ENCODE measurements at places on chromosomes 5 and 9. TPM values are rescaled to one million over a fixed set of nuclear protein-coding genes. Genes with fewer than 3 reads are reported as not detected.

PPP3R2 gene
- not detected for polyA plus RNA-seq

DNA sequence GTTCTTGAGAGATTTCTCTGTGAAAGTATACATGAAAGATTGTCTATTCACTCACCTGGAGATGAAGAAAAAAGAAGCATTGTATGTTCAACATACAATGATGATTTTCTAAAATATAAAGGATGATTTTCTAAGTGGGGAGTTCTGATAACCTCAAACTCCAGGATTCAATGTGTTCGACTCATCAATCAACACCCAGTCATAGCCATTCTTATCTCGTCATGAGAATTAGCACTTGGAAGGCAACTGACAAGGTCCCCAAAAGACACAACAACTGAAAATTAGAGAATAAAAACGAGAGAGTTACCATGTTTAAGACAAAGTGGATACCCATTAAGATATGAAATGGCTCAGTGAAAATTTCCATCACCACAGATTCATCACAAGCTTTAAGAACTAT is 52.1 kb upstream of the SIMC1 start:
- H3K27me3 ChIP-seq = no peaks in the 10 kb centered on the region
- H3K4me3 ChIP-seq = no peak overlapping the region
- H3K27ac ChIP-seq = no peak overlapping the region

- no peak overlapping the region for H3K27ac ChIP-seq
- no peak overlapping the region for H3K4me3 ChIP-seq
- H3K4me1 ChIP-seq = peaks cover 6% of the 10 kb centered on the region
- no peaks in the 10 kb centered on the region for H3K36me3 ChIP-seq
- DNase-seq = no peak
Measured at GRCh38 chr9:26971721-26972120, 15.5 kb downstream of the IFT74 start.

- H3K4me1 ChIP-seq = no peaks in the 10 kb centered on the region
- no peak overlapping the region for H3K27ac ChIP-seq
- H3K4me3 ChIP-seq = no peak overlapping the region
- no peaks in the 10 kb centered on the region for H3K27me3 ChIP-seq
Measured at GRCh38 chr5:81145329-81145935, 87.7 kb upstream of the CKMT2 start.

- H3K36me3 ChIP-seq = no peaks in the 10 kb centered on the region
- DNase-seq = no peak
- peaks cover 20% of the 10 kb centered on the region for H3K27me3 ChIP-seq
- no peak overlapping the region for H3K4me3 ChIP-seq
- no peaks in the 10 kb centered on the region for H3K4me1 ChIP-seq
Measured at GRCh38 chr5:54905942-54906537, 79.4 kb downstream of the ESM1 start.

OGN gene
- polyA plus RNA-seq = not detected

GRCh38 chr9:734831-735511 is 106.5 kb upstream of the DMRT1 start:
- H3K4me1 ChIP-seq = peaks cover 19% of the 10 kb centered on the region
- H3K27ac ChIP-seq = no peak overlapping the region
- peaks cover 34% of the 10 kb centered on the region for H3K36me3 ChIP-seq
- no peak for DNase-seq
- no peaks in the 10 kb centered on the region for H3K27me3 ChIP-seq

- no peaks in the 10 kb centered on the region for H3K4me1 ChIP-seq
- peaks cover 15% of the 10 kb centered on the region for H3K27me3 ChIP-seq
- H3K4me3 ChIP-seq = no peak overlapping the region
- H3K36me3 ChIP-seq = no peaks in the 10 kb centered on the region
- no peak for DNase-seq
Measured at GRCh38 chr9:97519441-97519970, 18.0 kb downstream of the TMOD1 start.

DNA sequence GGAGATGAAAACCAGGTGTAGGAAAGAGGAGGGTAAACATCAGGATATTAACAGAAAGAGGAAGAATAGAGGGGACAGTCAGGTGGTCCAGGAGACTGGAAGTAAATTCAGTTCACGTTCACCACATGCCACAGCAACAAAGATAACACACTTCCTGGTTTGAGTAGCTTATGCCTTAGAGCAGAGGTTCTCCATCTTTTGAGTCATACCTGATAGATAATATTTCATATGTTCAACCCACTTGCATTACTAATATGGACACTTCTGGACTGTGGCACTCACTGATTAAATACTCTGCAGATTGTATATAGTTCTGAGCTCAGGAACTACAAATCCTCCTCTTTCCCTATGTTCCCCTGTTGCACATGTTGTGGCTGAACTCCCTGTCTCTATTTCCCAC is 179.9 kb upstream of the NR3C1 start:
- no peak for DNase-seq
- H3K27me3 ChIP-seq = no peaks in the 10 kb centered on the region
- no peaks in the 10 kb centered on the region for H3K36me3 ChIP-seq

GRCh38 chr9:18575686-18576085 is 101.7 kb downstream of the ADAMTSL1 start:
- no peak for DNase-seq
- H3K36me3 ChIP-seq = no peaks in the 10 kb centered on the region
- no peak overlapping the region for H3K4me3 ChIP-seq
- no peak overlapping the region for H3K27ac ChIP-seq
- H3K4me1 ChIP-seq = no peaks in the 10 kb centered on the region

TMEFF1 gene
- not detected for polyA plus RNA-seq

- H3K4me1 ChIP-seq = no peaks in the 10 kb centered on the region
- H3K27ac ChIP-seq = no peak overlapping the region
- no peaks in the 10 kb centered on the region for H3K27me3 ChIP-seq
- no peak for DNase-seq
- H3K36me3 ChIP-seq = no peaks in the 10 kb centered on the region
- H3K4me3 ChIP-seq = no peak overlapping the region
Measured at GRCh38 chr9:21696411-21696871, 106.0 kb upstream of the MTAP start.

DNA sequence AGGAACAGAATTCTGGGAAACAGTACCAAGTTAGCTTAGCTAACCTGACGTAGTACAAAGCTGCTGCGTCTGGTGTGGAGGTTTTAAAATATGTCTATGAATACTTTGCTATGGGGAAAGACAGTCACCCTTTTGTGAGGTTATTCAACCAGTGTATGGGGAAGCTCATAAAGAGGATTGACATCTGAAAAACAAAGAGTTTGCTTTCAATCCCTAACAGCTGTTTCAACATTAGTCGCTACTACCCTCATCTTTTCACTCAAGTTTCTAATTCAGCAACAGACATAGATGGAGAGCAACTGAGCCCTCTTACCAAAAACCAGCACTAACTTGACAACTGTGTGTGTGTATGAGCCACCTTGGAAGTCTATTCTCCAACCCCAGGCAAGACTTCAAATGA is 7.8 kb upstream of the MSANTD3 start:
- no peak overlapping the region for H3K4me3 ChIP-seq
- DNase-seq = no peak
- H3K27me3 ChIP-seq = no peaks in the 10 kb centered on the region
- H3K36me3 ChIP-seq = no peaks in the 10 kb centered on the region
- H3K4me1 ChIP-seq = no peaks in the 10 kb centered on the region

RNF180 gene
- 2.8 TPM for polyA plus RNA-seq

TYRP1 gene
- polyA plus RNA-seq = 0.50 TPM

DNA sequence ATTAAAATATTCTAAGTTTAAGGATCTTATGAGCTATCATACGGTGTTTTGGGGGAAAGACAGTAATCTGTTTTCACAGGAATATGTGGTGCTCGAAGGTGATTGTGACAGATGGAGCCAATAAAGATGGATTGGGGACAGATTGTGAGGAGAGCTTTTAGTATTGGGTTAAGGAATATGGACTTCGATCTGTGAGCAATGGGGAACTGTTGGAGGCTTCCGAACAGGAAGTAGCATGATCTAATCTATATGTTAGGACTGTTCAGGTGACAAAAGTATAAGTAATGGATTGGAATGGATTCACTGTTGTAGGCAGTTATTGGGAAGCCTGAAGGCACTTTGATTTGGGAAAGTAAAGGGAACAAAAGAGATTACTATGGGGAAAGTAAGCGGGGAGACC is 7.4 kb upstream of the ELL2 start:
- H3K27ac ChIP-seq = no peak overlapping the region
- no peak for DNase-seq
- H3K4me3 ChIP-seq = no peak overlapping the region
- H3K4me1 ChIP-seq = no peaks in the 10 kb centered on the region
- H3K36me3 ChIP-seq = no peaks in the 10 kb centered on the region

DNA sequence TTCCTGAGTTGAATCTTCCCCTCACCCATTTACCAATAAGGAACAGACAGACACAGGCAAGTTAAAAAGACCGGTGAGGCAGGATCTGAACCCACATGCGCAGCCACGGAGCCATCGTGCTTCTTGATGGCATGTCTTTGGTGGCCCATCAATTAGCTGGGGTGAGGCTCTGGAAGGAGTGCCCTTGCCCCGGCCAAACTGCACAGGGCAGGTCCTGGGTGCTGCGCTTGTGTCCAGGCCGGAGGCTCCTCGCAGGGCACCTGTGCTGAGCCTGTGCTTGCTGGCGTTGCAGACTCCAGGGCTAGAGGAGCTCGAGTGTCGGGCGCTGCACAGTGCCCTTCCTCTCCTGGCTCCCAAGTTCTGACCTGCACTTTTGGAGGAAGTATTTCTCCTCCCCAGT is 66.4 kb downstream of the PSMB7 start:
- no peaks in the 10 kb centered on the region for H3K27me3 ChIP-seq
- no peak overlapping the region for H3K4me3 ChIP-seq
- H3K36me3 ChIP-seq = peaks cover 43% of the 10 kb centered on the region
- H3K27ac ChIP-seq = no peak overlapping the region
- no peaks in the 10 kb centered on the region for H3K4me1 ChIP-seq
- no peak for DNase-seq

DNA sequence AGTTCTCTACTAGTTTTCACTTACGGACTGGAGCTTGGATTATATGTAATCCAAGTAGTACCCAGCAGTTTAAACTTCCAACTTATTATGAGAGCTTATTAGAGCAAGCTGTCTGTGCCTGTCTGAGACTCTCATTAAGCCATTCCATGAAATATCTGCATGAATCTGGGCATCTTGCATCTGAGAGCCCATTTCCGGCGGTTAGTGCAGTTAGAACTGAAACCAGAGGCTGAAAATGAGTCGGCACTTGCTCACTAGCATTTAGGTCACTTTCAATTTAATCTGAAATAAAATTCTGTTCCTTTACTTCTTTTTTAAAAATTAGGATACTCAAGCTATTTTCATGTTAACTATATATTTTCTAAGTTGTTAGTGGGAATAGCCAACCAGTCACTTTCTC is 102.2 kb downstream of the MEGF10 start:
- no peak overlapping the region for H3K4me3 ChIP-seq
- no peak overlapping the region for H3K27ac ChIP-seq
- H3K27me3 ChIP-seq = no peaks in the 10 kb centered on the region
- H3K36me3 ChIP-seq = no peaks in the 10 kb centered on the region
- no peaks in the 10 kb centered on the region for H3K4me1 ChIP-seq

PCDHB16 gene
- 0.09 TPM for polyA plus RNA-seq
